B cell (primary cell): ENCODE measurements at places on chromosomes 2 and 18. TPM values are rescaled to one million over a fixed set of nuclear protein-coding genes. Genes with fewer than 3 reads are reported as not detected.
A peak's percentile ranks its signal among the peaks of the same experiment; 100 is the strongest.

DNA sequence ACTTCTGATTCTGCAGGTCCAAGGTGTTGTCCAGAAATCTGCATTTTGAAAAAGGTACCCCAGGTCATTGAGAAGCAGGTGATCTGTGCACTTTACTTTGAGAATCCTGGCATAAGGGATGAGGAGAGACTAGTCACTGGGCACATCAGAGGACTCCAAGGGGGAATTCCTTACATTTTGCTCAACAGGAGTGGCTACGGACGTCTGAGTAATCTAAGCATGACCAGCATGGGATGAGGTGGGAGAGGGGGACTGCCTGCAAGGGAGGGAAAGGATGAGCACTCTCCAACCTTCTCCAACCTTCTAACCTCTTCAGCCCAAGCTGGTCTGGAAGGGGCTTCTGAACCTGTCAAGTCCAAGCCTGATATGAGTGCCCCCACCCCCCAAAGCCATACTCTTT, 55.5 kb downstream of the MARCHF4 start:
- DNase-seq: no peak

The PCARE gene
- total RNA-seq: not detected in 2 replicates

DNA sequence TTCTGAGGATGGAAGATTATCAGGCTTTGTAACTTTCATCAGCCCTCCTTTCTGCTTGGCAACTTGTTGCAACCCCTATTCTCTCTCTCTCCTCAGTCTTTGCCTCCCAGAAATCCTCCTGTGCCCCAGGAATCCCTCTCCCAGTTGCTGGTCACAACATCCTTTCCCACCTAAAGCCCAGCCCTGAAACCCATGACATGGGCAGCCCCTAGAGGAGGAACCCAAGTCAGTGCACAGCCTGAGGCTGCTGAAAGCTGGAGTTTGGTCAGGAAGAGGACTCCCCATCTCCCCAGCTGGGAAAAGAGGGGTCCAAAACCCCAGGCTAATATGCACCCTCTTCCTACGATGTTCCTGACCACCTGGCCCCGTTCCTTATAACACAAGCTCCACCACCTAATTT, 29.5 kb downstream of the PKDCC start:
- no peak for DNase-seq

The ITGB6 gene
- total RNA-seq: not detected in 2 replicates

The RUFY4 gene
- not detected in 2 replicates for total RNA-seq

The PTH2R gene
- 0.73 and 0.84 TPM in 2 replicates for total RNA-seq

- no peak for DNase-seq
Observed at GRCh38 chr2:36750101-36750500, 53.6 kb downstream of the VIT start.

DNA sequence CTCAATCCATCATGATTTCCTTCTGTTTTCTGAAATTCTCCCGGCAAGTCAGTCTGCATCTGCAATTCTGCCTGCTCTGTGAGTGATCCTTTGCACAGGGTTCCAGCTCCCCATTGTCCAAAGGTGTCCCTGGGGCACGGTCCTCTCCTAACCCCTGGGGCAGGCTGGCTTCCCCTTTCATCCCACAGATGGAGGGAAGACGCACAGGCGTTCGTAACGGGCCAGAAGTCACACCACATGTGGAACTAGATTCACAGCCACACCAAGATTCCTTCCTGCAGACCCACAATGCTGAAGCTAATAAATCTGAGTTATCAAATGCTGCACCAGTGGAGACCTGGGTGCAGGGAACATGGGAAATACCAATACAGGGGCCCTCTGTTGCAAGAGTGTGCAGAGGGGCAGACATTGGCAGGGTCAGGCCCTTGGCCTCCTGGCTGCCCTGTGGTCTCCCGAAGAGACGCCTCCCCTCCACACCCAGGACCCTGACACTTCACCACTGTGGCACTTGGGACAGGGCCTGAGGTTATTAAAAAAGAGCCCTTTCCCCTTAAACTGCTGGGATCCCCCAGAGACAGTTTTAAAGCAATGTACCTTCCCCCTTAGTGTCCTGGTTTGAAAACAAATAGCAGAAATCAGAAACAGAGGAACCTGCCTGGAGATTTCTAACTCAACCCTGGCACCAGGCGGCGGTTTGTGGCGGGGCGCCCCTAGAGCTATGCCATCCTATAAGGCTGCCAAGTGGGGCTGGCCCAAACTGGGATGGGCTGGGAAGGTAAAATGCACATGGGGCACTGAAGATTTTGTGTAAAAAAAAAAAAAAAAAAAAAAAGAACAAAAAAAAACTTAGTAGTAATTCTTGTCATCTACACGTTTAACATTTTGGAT, 15.4 kb downstream of the ZNF516 start:
- no peak for DNase-seq

The EPB41L3 gene
- total RNA-seq: 0.57 and 1.8 TPM in 2 replicates

- DNase-seq: no peak
Observed at GRCh38 chr18:13387855-13388548, 169.4 kb downstream of the LDLRAD4 start.

- no peak for DNase-seq
Observed at GRCh38 chr2:66984864-66985263, 412.3 kb upstream of the ETAA1 start.

The TFCP2L1 gene
- 0.05 TPM in 1 of 2 replicates, not detected in the other for total RNA-seq

DNA sequence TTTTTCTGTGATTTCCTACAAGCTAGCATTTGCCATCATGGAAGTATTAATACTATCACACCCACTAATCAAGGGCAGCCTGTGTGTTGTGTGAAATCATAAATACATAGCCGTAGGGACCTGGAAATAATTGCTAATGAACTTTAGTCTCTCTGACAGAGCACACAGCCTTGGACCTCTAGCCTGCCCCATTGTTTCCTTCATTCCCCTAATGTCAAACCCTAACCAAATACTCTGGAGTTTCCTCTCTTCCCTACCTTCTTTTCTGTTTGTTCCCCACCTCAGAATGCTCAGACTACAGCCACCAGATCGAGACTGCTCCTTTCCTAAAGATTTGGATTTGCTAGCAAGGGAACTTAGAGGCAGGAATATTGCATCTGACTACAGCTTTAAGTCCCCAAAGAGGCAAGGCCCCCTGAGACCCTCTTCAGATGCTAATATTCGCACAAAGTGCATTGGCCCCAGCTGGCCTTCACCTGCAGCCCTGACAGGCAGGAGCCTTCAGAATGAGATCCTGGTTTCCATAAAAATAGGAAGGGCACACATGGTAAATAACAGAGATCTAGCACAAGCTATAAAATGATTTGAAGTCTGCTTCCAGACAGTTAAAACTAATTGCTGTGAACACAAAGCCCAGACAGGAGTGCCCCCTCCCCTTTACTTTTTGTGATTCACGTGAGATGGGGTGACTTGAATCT, 279.2 kb upstream of the DCC start:
- no peak for DNase-seq

The GPR75 gene
- total RNA-seq: 5.1 and 5.8 TPM in 2 replicates

DNA sequence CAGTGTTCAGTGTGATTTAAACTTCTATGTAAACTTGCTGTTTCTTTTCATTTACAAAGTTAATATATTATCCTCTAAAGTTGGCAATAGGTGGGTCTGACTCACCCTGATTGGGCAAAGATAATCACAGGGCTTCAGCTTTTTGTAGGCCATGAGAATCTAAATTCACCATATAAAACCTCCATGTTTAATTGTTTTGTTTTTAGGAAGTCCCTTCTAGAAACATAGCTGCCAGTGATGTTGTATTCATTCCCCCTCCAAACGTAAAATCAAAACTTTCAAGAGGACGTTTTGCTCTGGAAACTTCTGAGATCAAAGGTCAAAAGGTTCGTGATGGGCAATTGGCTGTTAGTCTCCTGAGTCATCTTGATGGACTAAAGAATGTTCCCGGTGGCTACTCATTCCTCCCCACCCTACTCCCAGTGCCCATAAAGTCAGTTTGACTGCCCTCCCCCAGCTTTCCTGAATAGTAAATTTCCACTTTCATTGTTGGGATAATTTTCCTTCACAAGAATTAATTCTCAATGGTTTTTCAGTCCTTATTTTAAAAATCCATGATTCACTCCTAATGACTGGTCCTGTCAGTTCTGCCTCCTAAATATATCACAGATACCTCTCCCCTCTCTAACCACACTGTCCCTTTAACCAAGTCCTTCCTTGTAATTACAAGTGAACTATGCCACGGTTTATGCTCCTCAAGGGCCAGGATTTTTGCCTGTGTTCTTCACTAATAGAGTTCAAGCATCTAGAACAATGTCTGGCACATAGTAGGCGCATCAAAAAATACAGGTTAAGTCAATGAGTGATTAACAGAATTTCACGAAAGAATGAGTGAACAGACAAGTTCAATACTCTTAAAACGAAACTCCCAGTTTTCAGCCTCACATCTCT, 164.4 kb upstream of the VRK2 start:
- DNase-seq: no peak

DNA sequence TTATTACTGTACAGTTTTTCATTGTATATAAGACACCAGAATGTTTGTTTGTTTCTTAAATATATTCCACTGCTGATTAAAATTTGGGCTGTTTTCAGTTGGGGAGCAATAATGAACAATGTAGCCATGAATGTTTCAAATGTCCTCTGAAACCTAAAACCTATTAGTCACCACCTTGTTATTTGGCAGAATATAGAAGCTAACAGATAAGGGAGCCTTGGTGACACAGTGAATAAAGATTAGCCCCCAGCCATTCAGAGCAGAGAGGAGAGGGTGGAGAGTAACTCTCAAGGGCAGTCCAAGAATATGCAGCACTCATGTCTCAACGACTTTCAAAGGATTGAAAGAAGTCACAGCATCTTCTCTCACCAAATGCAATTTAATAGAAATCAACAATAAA, 43.1 kb upstream of the ATP8B1 start:
- DNase-seq: no peak

- DNase-seq: no peak
Observed at GRCh38 chr2:135555311-135555710, 24.0 kb downstream of the R3HDM1 start.

The SLC5A7 gene
- total RNA-seq: not detected in 2 replicates

The SPHKAP gene
- total RNA-seq: not detected in 2 replicates

DNA sequence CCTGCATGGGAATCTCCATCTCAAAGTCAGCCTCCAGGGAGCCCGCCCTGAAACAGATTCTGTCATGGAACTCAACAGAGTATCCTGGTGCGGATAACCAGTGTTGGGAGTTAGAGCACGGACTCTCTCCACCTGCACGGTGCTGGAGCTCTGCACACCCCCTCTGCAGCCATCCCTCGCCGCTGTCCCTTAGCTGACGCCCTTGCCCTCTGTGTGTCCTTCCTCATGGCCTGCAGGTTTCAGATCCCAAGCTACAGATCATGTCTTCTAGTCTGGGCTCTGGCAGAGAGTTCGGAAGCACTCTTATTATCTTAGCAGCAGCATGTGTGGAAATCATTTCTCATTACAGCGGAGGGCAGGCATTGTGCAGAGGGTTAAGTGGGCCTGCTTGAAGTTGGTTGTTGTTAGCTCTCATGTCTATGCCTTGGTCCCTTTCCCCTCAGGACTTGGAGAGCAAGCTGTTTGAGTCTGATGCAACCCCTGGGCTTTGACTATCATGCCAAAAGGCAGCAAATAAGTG, 26.0 kb downstream of the TMEM127 start:
- no peak for DNase-seq

- no peak for DNase-seq
Observed at GRCh38 chr2:26711457-26712161, 19.1 kb downstream of the KCNK3 start.

DNA sequence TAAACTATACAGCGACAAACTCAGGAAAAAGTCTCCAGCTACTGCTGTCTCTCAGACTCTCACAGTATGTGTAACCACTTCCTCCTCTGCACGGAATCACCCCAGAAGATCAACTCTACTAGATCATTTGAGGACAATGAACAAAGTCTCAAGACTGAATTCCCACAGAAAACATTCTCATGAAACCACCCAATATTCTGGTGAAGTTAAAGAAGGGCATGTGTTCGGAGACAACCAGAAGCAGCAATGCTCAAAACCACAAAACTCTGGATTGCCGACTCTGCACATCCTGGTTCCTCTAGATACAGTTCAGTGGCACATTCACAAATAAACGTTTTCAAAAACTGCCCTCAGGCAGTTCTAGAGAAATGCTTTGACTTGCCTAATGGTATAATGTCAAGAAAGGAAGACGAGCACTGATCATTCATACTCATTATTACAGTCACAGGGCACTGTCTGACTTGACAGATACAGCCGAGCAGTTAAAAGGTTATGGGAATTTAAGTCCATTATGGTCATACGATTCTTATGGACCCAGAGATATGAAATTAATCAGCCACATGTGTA, 91.9 kb upstream of the STK17B start:
- DNase-seq: peak; percentile 74

DNA sequence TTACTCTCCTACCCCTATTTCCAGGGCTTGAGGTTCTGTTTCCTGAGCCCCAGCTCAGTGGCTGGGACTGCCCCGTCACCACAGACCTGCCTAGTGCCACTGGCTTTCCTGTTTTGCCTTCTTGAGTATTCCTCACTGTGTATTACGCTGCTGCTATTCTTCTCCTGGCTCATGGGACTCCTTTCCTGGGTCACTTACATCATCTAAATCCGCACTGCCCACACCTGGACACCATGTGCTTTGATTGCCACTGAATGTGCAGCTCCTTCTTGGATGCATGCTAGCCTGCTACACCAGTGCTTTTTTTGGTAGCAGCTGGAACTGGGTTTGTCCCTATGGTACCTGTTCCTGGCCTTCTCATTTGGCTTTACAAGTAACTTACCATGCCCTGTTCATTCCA, 96.6 kb upstream of the PTPRM start:
- DNase-seq: no peak

- DNase-seq: no peak
Observed at GRCh38 chr2:29155578-29155977, 40.4 kb downstream of the CLIP4 start.

DNA sequence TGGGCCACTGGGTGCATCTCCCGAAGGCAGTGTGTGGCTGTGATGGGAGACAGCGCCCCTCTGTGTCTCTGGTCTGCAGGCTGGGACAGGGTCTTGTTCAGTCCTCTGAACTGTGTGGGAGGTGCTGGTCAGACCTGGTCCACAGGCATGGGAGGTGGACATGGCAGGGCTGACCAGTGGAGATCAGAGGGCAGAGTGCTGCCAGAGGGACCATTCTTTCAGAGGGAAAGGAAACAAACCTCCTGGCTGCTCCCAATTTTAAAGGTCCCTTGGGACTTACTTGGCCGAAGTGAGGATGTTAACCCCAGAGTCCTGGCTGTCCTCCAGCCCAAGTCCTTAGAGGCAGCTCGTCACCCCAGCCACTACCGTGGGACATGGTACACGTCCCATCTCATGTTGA, 4.0 kb downstream of the CAPN13 start:
- DNase-seq: no peak

The TEX44 gene
- total RNA-seq: not detected in 2 replicates

GRCh38 chr2:20178249-20178607, 46.7 kb downstream of the SDC1 start:
- DNase-seq: no peak

- DNase-seq: no peak
Observed at GRCh38 chr2:9149726-9150567, 56.7 kb upstream of the ASAP2 start.

The DLGAP1 gene
- 0.07 and 0.15 TPM in 2 replicates for total RNA-seq
